ENCODE measurements at places on chromosomes 13 and 19.

DNA sequence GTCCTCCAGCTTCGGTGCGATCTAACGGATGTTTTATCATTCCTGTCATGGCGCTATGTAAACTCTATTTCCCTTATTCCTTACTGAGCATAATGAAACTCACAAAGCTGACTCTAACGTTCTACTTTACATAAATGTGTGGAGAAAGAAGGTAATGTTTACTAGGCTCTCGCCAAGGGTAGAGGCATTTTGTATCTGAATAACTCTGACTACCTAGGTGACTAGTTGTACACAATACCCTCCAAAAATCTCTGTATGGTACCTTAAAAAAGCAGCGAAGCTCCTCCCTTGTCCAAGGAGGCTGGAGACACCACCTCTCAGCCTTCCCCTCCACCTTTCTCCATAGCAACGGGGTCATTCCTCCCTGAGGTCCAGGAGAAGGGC is 316 bp upstream of the ZNF530 start:
- no peak for DNase-seq

GRCh38 chr19:18336121-18336520 is 4.3 kb upstream of the PGPEP1 start:
- no peak for DNase-seq

GRCh38 chr13:22121146-22121739 is 450.4 kb downstream of the FGF9 start:
- no peak for DNase-seq

DNA sequence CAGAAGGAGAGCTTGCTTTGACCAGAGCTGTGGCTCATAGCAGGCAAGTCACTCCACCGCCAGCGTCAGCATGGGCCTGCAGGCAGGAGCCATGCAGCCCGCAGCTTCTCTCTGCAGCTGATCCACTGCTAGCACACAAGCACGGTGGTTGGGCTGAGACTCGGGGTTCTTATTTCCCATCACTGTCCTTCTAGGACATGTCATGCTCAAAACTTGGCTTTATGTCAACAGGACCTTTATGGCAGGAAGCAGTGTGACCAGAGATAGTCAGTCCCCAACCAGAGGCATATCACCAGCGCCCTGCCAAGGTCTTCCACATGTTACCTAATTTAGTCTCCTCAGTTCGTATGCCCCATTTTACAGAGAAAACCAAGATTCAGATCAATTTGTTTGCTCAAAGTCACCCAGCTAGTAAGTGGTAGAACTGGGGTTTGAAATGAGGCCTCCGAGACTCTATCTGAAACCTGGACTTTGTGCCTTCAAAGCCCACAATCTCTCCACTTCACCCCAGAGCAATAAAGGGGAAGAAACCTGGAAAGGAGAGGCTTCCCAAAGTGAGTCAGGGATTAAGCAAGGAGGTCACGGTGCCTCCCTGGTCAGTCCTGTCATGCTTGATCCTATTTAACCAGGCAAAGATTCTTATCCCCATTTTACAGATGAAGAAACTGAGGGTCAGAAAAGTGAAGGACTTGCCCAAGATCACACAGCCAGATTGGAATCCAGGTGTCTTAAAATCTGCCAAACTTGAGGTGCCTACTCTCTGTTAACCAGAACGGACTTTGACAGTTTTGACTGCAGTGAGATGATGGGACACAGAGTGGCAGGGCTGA is 5.1 kb downstream of the TMEM272 start:
- DNase-seq, result no peak

- DNase-seq, result no peak
Measured at GRCh38 chr13:40987606-40988280, 31.4 kb downstream of the ELF1 start.

DNA sequence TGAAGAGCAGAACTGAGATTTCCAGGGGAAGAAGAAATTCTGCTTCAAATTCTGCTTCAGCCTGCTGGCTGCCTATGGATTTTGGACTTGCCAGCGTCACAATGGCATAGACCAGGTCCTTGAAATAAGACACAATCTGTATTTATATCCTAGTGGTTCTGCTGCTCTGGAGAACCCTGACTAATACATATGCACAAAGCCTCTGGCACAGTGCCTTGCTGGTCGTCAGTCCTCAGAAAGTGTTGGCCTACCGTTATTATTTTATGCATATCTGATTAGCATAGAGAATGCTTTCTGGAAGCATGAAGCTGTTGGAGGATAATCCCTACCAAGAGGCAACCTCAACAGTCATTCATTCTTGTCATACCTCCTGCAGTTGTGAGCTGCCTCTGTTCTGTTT is 213.7 kb downstream of the B3GLCT start:
- no peak for DNase-seq

GRCh38 chr13:103192511-103193135 is 126.4 kb upstream of the SLC10A2 start:
- no peak for DNase-seq

DNA sequence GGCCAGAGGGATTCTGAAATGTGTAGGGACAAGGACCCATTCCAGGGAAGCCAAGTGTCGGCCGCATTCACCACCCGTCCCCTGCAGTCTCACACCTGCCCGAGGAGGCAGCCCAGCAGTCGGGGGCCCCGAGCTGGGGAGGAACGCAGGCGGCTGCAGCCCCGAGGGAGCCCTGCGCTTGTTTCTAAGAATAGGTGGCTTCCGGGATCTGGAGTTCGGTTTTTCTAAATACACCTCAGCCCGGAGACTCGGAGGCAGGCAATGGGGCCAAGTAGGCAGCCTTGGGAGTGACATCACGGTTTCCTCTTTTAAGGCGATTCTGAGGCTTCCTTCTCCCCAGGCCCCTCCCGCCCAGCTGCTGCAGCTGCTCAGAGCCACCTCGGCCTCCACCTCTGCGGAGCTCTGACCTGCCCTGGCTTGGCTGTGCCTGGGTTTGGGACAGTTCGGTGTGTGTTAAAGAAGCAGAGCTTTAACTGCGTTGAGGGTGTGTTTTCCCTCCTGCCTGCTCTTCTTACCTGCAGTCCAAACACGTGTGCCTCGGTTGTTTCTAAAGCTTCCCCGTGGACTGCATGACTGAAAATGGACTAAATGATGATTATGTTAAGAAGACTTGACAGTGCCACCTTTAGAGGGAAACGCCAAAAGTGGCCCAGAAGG is 80.5 kb downstream of the COL4A2 start:
- DNase-seq, result no peak

DNA sequence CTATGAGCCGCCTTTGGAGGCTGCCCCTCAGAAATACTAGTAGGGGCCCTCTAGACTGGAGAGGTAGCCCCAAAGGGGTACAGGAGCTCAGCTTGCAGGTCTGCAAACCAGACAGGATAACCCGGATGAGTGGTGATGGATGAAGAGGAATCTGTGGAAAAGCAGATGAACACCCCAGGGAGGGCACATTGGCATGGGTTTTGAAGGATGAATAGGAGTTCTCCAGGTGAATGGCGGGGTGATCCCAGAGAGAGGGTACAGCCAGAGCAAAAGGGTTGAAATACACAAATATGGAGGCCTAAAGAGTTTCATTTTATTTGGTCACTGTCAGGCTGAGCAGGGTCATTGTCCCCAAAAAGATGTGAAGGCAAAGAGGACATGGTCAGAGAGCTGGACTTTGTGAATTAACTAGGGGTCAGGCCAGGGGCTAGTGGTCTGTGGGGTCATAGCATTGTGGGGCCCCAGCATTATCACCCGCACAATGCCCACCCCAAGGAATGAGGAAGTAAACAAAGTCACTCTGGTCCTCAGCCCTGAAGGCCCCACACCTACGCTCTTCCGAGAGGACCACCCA is 4.8 kb downstream of the NR2F6 start:
- no peak for DNase-seq

DNA sequence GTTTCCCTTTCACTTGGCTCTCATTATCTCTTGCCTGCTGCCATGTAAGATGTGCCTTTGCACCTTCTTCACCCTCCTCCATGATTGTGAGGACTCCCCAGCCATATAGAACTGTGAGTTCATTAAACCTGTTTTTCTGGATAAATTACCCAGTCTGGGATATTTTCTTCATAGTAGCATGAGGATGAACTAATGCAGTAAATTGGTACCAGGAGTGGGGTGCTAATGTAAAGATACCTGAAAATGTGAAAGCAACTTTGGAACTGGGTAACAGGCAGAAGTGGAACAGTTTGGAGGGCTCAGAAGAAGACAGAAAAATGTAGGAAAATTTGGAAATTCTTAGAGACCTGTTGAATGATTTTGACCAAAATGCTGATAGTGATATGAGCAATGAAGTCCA is 487.4 kb downstream of the LMO7 start:
- no peak for DNase-seq

DNA sequence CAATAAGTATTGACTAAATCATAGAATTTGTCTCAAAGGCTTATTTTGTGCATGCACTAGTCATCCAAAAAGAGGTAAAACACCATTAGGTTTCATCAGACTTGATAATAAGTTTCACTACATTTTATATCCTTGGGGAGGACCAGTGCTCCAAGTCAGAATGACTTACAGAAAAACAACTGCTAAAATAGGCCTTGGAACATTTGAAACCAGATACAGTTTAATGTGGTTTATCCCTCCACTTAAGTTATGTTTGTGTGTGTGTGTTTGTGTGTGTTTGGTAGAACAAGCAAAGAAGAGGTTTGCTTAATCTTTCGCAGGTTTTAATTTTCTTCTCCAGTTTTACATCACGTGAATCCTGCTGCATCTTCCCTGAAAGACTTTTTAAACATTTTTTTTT is 570.9 kb downstream of the PCDH9 start:
- no peak for DNase-seq

GRCh38 chr13:33480561-33480960 is 195.0 kb upstream of the STARD13 start:
- DNase-seq, result no peak

DNA sequence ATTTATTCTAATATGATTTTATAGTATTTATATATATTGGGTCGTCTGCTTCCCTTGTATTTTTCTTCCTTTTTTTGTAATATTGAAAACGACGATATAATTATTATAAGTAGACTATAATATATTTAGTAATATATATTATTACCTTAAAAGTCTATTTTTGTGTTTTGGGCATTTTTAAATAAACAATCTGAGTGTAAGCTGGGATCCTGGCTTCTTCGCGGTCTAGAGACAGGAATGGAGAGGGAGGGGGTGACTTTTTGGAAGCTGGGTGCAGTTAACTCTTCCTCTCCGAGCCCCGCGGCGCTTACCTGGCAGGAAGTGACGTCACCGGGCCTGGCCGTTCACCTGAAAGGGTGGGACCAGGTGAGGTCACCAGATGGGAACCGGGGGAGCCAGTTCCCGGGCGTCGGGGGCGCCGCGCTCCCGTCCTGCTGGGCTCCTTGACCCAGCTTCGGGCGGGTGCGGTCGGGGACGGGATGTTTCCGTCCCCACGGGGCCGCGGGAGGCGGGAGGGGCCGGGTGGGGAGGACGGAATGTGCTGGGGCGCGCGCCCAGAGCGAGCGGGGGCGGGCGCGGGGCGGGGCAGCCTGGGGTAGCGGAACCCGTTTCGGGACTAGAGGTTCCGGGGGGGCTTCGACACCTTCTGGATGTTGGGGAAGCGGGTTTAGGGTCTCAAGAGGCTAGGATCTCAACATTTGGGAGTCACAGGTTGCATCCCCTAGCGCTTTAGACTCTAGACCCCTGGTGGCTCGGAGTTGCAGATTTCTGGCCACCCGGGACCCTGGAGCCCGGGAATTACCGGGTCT is 2.8 kb downstream of the ZFP36 start:
- DNase-seq, result peak; percentile 60

DNA sequence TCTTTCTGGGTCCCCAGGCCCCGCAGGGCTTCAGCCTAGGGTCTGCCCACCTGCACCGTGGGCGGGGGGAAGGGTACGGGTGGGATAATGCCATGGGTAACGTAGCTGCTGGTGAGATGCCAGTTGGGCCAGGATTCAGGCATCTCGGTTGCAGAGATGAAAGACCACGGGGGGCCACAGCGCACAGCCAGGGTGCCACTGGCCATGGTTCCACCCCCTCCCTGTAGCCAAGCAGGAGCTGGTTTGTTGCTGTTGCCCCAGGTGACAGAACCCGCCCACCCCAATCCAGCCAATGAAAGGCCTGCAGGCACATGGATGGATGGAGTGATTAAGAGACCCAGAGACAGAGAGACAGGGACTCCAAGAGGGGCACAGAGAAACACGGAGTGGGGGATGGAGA is 1.0 kb upstream of the CGB7 start:
- DNase-seq, result no peak

GRCh38 chr13:51644654-51645053 is 60.4 kb downstream of the WDFY2 start:
- peak; percentile 3 for DNase-seq

DNA sequence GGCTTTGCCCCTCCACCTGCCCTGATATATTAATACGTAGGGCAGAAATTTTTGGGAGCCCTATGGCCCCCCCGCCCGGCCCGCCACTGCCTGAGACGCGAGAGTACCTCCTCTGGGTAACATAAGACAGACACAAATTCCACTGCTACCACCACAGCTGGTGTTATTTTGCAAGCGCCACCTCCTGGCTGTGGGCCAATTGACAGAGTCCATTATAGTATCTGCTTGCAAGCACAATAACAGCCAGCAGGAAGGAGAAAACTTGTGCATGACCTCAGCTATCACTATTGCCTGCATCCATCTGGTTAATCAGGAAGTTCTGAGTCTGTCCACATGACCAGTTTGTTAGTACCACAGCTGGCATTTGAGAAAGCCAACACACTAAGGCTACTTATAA is 25.3 kb upstream of the OR10H2 start:
- no peak for DNase-seq

- DNase-seq, result no peak
Measured at GRCh38 chr13:80504453-80504852, 163.5 kb upstream of the SPRY2 start.

GRCh38 chr19:10852098-10852800 is 4.0 kb downstream of the C19orf38 start:
- DNase-seq, result no peak

GRCh38 chr13:30826911-30827577 is 79.0 kb upstream of the MEDAG start:
- DNase-seq, result no peak

GRCh38 chr13:108850691-108851090 is 221.3 kb downstream of the MYO16 start:
- DNase-seq, result no peak

DNA sequence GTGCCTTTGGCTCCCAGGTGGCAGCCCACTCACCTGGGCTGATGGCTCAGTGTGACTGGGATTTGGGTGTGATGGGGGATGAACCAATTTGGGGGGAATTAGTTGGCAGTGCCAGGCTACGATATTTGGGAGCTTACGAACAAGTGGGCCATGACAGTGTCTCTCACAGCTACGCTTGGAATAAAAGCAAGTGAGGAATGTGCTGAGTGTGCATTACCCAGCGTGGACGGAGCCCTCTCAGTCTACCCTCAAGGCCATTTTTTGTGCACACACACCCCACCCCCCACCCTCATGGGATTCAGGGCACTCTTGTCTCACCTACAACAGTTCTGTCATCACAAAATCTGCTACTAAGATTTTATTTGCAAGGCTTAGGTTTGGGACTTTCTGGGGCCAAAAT is 329.1 kb downstream of the NDFIP2 start:
- no peak for DNase-seq

DNA sequence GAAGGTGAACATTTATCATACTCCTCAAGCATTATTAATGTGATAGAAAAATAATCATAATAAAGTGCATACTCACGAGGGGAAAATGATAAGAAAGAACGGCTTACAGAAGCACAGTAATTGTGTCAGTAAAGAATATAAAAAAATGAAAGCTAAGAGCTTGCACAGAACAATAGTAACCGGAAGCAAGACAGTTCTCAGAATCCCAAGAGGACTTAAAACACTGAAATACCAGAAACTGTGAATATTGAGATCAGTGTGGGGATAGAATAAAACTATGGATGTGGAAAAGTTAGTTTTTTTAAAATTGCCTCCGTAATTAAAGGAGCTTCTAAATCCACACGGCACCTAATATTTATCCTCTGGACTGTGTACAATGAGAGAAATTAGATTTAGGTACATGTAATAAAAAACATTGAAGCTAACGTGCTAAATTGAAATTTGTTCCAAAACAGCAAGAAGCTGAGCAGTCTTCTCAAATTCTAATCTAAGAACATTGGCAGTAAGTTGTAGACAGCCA is 482.7 kb downstream of the SLITRK6 start:
- no peak for DNase-seq

Data from ACHN (cell line).